Liver (tissue), 10 donors: ENCODE measurements at places on chromosomes 1 and 21.

DNA sequence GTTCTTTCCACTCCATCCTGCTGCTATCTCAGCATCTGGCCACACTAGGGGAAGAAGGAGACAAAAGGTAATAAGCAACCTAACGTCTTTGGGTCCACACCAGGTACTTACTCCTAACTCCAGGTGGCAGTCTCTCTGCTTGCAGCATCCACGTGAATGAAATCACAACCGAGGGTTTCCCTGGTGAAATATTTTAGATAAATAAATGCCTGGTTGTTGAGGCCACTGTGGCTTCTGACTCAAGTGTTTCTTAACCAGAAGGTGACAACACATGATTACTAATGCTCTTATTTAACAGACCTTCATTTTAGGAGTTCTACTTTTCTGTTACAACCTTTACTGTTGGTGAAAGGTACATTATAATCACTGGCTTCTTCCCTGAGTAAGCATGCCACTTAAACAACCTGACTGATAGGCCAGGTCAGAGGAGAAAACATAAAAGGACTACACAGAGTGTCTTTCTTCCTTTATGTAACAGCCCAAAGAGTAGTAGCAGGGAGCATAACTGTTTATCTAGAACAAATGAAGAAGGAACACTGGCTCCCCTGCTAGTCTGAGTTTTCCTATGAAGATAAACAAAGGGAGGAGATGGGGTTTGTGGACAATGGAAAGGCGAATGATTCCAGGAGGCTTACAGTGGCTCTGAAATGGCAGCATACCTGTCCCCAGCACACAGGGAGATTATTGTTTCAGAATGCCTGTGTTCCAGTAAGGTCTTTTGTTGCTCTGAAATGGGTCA is 59.9 kb downstream of the SYT6 start:
- H3K4me3 ChIP-seq, result no peak overlapping the region
- H3K36me3 ChIP-seq, result no peaks in the 10 kb centered on the region
- no peak overlapping the region for H3K27ac ChIP-seq

GRCh38 chr21:42169758-42170157 is 49.2 kb upstream of the ABCG1 start:
- H3K27ac ChIP-seq, result no peak overlapping the region
- H3K4me3 ChIP-seq, result no peak overlapping the region
- no peaks in the 10 kb centered on the region for H3K4me1 ChIP-seq
- H3K36me3 ChIP-seq, result no peaks in the 10 kb centered on the region
- DNase-seq, result no peak
- no peaks in the 10 kb centered on the region for H3K27me3 ChIP-seq

GRCh38 chr1:33814166-33814565 is 49.7 kb upstream of the HMGB4 start:
- H3K27ac ChIP-seq, result no peak overlapping the region
- H3K4me3 ChIP-seq, result no peak overlapping the region
- no peaks in the 10 kb centered on the region for H3K27me3 ChIP-seq

- H3K4me1 ChIP-seq, result peaks cover 32% of the 10 kb centered on the region
- no peaks in the 10 kb centered on the region for H3K27me3 ChIP-seq
- no peak overlapping the region for H3K4me3 ChIP-seq
- H3K27ac ChIP-seq, result peak overlapping the region; percentile 20
Observed at GRCh38 chr1:182601913-182602312, 2.3 kb downstream of the RGS16 start.

GRCh38 chr1:205527931-205528330 is 23.5 kb downstream of the CDK18 start:
- DNase-seq, result no peak
- H3K27me3 ChIP-seq, result no peaks in the 10 kb centered on the region
- no peaks in the 10 kb centered on the region for H3K4me1 ChIP-seq
- H3K27ac ChIP-seq, result no peak overlapping the region

- no peak overlapping the region for H3K27ac ChIP-seq
- H3K4me1 ChIP-seq, result peaks cover 5% of the 10 kb centered on the region
- no peaks in the 10 kb centered on the region for H3K36me3 ChIP-seq
- DNase-seq, result no peak
- no peaks in the 10 kb centered on the region for H3K27me3 ChIP-seq
Observed at GRCh38 chr21:36773117-36773516, 74.2 kb downstream of the SIM2 start.

DNA sequence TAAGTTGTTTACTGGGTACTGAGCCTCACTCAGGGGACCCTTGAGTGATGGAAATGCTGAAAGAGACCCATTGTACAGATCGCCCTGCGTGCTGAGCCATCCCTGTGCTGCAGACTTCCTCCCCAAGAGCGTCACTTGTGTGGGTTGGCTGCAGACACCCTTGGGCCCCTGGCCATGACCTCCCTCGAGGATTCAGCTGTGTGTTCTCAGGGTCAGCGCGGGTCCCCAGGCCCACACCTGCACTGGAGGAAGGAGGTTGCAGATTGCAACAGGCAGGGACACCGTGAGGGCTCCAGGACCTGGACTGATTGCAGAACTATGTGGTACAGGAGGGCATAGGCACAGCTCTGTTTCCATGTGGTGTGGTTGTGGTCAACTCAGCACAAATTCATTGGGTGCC is 4.4 kb downstream of the SNAP47 start:
- H3K36me3 ChIP-seq, result no peaks in the 10 kb centered on the region
- peaks cover 12% of the 10 kb centered on the region for H3K4me1 ChIP-seq
- no peak for DNase-seq
- no peak overlapping the region for H3K27ac ChIP-seq
- H3K4me3 ChIP-seq, result no peak overlapping the region

DNA sequence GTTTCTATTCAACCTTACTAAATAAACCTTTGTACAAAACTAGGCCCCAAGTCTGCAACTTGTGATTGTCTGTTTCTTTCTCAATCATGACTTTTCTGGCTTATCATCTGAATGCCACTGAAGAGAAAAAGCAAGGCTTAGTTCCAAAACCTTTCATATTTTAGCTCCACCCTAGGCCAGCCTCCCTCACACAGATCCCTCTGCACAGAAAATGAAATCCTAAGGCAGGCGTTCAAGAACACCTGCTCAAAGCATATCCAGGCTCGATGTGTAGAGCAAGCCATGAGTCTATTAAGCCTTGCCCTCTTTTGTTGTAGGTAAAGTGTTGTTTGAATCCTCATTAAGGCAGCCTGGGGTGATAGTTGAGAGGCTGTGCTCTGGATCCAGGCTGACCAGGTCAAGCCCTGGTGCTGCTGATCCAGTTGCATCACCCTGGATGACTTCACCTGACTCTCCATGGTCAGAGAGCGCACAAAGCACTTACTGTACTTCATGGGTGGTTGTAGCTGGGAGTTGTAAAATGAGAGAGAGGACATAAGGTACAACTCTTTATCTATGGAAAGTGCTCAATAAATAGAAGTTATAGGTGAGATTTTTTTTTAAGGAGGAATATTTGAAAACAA is 39.0 kb downstream of the FYB2 start:
- no peak for DNase-seq
- peaks cover 9% of the 10 kb centered on the region for H3K4me1 ChIP-seq
- no peak overlapping the region for H3K4me3 ChIP-seq
- H3K27me3 ChIP-seq, result no peaks in the 10 kb centered on the region
- peaks cover 4% of the 10 kb centered on the region for H3K36me3 ChIP-seq

- DNase-seq, result no peak
- no peak overlapping the region for H3K27ac ChIP-seq
Observed at GRCh38 chr1:161070761-161071160, 1.1 kb upstream of the ARHGAP30 start.

DNA sequence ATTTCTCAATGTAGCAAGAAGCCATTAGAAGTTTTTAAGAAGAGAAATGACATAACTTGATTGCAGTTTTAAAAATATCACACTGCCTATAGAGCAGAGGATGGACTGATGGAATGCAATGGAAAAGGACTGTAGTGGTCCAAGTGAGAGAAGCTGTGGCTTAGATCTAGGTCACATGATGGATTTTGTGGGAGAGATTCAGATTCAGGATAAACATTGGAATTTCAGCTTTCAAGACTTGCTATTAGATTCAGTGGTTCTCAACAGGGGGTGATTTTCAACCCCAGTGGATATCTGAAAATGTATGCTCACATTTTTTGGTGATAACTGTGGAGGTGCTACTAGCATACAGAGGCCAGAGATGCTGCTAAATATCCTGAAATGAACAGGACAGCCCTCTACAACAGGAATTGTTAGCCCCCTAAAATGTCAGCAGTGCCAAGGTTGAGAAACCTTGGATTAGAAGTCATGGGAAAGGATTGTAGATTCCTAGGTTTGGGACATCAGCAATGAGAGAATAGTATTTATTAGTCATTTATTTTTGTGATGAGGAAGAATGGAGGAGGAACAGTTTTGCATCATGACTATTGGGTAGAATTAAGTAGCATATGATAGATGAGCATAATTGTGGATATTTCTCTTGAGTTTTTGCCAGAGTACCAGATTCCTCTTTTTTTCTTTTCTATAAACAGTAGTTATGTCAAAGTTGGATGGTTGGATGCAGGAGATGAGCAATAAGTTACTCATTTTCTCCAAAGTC is 30.1 kb upstream of the KCNK2 start:
- H3K27ac ChIP-seq, result no peak overlapping the region
- no peaks in the 10 kb centered on the region for H3K36me3 ChIP-seq
- no peaks in the 10 kb centered on the region for H3K4me1 ChIP-seq
- H3K4me3 ChIP-seq, result no peak overlapping the region
- no peak for DNase-seq

GRCh38 chr1:167517535-167518330 is 596 bp downstream of the CD247 start:
- no peaks in the 10 kb centered on the region for H3K27me3 ChIP-seq
- no peaks in the 10 kb centered on the region for H3K36me3 ChIP-seq
- H3K27ac ChIP-seq, result no peak overlapping the region
- H3K4me1 ChIP-seq, result no peaks in the 10 kb centered on the region
- H3K4me3 ChIP-seq, result no peak overlapping the region
- DNase-seq, result no peak

DNA sequence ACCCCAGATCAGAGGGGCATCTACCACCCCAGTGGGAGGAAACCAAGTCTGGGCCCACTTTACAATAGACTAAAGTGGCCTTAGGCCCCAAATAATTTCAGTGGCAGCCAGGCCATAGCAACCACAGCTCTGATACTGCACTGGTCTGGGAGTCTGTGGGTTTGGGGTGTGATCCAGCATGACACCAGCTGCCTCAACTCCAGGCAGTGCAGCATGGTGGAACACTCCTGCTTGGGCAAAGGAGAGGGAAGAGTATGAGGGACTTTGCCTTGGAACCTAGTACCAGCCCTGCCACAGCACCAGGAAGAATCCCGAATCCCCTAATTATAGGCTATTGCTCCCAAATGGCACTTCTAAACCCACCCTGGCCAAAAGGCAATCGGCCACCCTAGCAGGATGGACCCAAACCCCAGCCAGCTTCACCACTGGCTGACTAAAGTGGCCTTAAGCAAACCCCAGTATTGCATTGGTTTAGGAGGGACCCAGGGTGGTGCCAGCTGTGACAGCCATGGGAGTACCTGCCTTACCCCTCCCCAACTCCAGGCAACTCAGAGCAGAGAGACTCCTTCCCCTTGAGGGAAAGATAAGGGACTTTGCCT is 47.1 kb downstream of the PACC1 start:
- H3K27me3 ChIP-seq, result no peaks in the 10 kb centered on the region
- H3K36me3 ChIP-seq, result peaks cover 5% of the 10 kb centered on the region
- H3K4me1 ChIP-seq, result no peaks in the 10 kb centered on the region
- no peak overlapping the region for H3K4me3 ChIP-seq
- DNase-seq, result no peak
- H3K27ac ChIP-seq, result no peak overlapping the region

DNA sequence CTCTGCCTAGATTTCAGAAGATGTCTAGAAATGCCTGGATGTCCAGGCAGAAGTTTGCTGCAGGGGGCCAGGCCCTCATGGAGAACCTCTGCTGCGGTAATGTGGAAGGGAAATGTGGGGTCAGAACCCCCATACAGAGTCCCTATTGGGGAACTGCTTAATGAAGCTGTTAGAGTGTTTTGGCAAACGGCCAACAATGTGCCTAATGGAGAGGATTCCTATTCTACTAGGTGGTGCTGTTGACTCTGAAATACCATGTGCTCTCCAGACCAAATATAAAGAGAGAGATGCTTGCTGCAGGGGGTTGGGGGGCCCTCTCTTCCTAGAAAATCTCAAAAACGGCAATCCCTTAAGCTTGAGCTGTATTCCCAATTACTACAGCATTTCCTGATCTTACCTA is 57.1 kb upstream of the DR1 start:
- no peak overlapping the region for H3K27ac ChIP-seq
- H3K27me3 ChIP-seq, result no peaks in the 10 kb centered on the region
- no peaks in the 10 kb centered on the region for H3K4me1 ChIP-seq
- DNase-seq, result no peak
- H3K4me3 ChIP-seq, result no peak overlapping the region
- no peaks in the 10 kb centered on the region for H3K36me3 ChIP-seq

- H3K4me1 ChIP-seq, result peaks cover 2% of the 10 kb centered on the region
- peak overlapping the region; percentile 6 for H3K27ac ChIP-seq
- H3K27me3 ChIP-seq, result no peaks in the 10 kb centered on the region
- no peak overlapping the region for H3K4me3 ChIP-seq
Observed at GRCh38 chr1:196546272-196547111, 61.7 kb downstream of the KCNT2 start.

GRCh38 chr1:247156787-247157232 is 15.0 kb downstream of the ZNF124 start:
- DNase-seq, result no peak
- H3K36me3 ChIP-seq, result peaks cover 38% of the 10 kb centered on the region
- no peaks in the 10 kb centered on the region for H3K27me3 ChIP-seq
- no peak overlapping the region for H3K27ac ChIP-seq
- H3K4me1 ChIP-seq, result no peaks in the 10 kb centered on the region
- H3K4me3 ChIP-seq, result peak overlapping the region; percentile 33

DNA sequence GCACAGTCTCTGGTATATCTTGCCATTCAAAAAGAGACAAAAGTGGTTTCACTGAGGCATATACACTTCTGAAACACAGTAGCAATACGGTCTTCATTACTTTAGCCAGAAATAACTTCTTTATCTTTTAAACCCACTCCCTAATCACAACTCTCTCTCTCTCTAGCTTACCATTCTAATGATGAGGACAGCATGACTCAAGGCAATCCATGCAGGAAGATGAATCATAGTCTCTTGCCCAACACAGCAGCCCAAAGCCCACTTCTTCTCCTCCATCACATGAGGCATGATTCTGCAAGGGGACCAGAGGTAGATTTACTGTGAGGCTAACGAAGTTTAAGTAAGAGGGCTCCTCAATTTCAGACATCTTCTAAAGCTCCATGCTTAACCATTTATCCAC is 285.0 kb upstream of the NR5A2 start:
- H3K4me1 ChIP-seq, result peaks cover 7% of the 10 kb centered on the region
- DNase-seq, result no peak
- H3K27me3 ChIP-seq, result no peaks in the 10 kb centered on the region

GRCh38 chr1:20233394-20233793 is 47.1 kb upstream of the PLA2G2C start:
- no peak for DNase-seq
- no peak overlapping the region for H3K4me3 ChIP-seq
- peaks cover 3% of the 10 kb centered on the region for H3K27me3 ChIP-seq
- no peak overlapping the region for H3K27ac ChIP-seq
- H3K4me1 ChIP-seq, result peaks cover 2% of the 10 kb centered on the region

GRCh38 chr1:158146165-158146564 is 34.5 kb upstream of the CD1D start:
- H3K36me3 ChIP-seq, result no peaks in the 10 kb centered on the region
- H3K27me3 ChIP-seq, result no peaks in the 10 kb centered on the region
- H3K4me1 ChIP-seq, result peaks cover 8% of the 10 kb centered on the region

- H3K4me1 ChIP-seq, result peaks cover 4% of the 10 kb centered on the region
- H3K4me3 ChIP-seq, result no peak overlapping the region
- H3K36me3 ChIP-seq, result no peaks in the 10 kb centered on the region
- no peaks in the 10 kb centered on the region for H3K27me3 ChIP-seq
- H3K27ac ChIP-seq, result no peak overlapping the region
- DNase-seq, result no peak
Observed at GRCh38 chr21:35843911-35844667, 216.2 kb downstream of the SETD4 start.

GRCh38 chr1:6635161-6635909 is 10.7 kb downstream of the THAP3 start:
- DNase-seq, result no peak
- H3K4me1 ChIP-seq, result no peaks in the 10 kb centered on the region
- no peak overlapping the region for H3K27ac ChIP-seq
- no peak overlapping the region for H3K4me3 ChIP-seq
- peaks cover 25% of the 10 kb centered on the region for H3K36me3 ChIP-seq
